ENCODE measurements at places on chromosomes 6 and 20.
A peak's percentile ranks its signal among the peaks of the same experiment; 100 is the strongest.

DNA sequence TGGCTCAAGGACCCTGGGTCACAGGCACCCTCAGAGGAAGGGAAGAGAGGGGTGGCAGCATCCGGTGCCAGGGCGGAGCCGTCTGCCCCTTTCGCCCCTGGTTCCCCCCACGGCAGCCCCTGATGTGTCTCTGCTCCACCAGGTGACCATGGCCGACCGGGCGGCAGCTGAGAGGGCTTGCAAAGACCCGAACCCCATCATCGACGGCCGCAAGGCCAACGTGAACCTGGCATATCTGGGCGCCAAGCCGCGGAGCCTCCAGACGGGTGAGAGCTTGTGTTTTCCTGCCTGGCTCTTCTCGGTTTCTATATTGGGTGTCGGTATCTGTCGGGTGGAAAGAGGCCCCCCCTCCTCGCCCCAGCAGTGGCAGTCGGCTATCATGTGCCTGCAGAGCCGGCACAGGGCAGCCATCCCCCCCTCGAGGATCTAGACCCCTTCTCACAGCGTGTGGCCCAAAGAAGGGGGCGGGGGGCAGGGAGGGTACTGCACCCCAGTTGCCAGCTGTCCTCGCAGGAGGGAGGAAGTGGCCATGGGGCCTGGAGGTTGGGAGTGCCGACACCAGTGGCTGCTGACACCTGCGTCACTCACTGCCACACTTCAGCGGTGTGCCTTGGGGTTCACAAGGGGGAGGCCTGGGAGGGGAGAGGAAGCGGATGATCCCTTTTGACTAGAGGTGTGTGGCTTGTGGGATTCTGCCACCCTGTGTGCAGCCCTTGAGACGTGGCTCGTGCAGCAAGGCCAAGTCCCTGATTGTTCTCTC lies 1.5 kb downstream of the RBM38 start:
- DNase-seq = no peak

GRCh38 chr6:130577178-130577919 lies 211.5 kb downstream of the TMEM200A start:
- no peak for DNase-seq

GRCh38 chr6:80411486-80411885 lies 305.0 kb downstream of the BCKDHB start:
- DNase-seq = no peak

- DNase-seq = no peak
These were observed 47.9 kb downstream of the ELMO2 start for GRCh38 chr20:46358346-46359058.

DNA sequence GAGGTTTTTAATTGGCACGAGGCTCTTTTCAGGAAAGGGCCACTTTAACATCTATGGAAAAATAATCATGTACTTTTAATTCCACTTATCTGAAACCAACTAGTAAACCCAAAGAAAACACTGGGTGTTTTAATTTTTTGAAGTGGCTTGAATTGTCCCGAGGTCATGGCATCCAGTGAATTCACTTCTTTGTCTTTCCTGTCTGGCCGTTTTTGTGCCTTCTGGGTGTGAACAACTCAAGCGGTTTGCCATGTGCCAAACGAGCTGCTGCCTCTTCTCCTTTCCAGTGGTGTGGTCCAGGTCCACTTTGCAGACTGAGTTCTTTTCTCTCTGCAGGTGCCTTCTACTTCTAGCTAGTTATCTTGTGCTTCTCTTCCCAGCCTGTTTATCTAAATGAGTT lies 117.5 kb downstream of the PLCB4 start:
- no peak for DNase-seq

DNA sequence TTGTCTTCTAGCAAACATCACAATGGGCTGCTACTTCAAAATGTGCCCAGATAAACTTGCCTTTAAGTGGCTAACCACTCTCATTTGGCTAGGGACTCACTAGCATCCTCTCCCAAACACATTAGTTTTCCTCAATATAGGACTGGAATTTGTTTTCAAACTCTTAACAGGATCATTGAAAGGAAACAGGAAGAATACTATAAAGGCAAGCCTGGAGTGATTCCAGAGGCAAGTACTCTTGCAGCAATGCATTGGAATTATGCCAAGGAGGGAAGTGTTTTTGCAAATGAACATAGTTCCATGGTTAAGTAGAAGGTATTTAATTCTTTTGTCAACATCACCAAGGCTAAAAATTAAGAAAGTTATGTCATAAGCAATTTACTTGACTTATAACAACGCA lies 12.2 kb downstream of the EPHA7 start:
- DNase-seq = no peak

GRCh38 chr20:53582574-53583351 lies 10.9 kb downstream of the ZNF217 start:
- peak; percentile 66 for DNase-seq

DNA sequence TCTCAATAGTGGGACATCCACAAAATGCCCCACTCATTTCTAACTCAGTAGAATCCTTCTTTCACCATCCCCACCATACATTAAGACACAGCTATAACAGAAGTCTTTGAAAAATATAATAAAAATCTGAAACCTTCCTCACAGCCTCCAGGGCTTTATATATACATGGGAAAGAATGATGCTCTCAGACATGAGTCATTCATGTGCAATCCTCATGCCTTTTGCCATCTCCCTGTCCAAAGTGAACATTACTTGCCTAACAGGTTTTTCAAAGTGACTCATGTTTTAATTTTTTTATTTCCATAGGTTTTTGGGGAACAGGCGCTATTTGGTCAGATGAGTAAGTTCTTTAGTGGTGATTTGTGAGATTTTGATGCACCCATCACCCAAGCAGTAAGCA lies 162.7 kb downstream of the RALGAPA2 start:
- peak; percentile 8 for DNase-seq

DNA sequence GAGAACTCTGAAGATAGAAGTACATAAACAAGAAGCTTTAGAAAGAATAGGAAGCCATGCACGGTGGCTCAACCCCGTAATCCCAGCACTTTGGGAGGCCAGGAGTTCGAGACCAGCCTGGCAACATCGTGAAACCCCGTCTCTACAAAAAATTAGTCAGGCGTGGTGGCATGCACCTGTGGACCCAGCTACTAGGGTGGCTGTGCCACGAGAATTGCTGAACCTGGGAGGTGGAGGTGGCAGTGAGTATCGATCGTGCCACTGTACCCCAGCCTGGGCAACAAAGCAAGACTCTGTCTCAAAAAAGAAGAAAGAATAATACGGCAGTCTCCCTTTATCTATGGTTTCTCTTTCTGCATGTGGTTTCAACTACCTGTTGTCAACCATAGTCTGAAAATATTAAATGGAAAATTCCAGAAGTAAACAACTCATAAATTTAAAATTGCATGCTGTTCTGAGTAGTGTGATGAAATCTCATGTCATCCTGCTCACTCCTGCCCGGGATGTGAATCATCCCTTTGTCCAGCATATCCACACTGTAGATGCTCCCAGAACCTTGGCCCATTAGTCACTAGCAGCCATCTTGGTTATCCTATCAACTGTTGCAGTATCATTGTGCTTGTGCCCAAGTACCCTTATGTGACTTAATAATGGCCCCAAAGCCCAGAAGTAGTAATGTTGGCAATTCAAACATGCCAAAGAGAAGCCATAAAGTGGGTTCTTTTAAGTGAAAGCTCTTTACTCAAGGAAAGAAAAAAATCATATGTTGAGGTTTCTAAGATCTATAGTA lies 22.1 kb downstream of the DEK start:
- DNase-seq = peak; percentile 78

DNA sequence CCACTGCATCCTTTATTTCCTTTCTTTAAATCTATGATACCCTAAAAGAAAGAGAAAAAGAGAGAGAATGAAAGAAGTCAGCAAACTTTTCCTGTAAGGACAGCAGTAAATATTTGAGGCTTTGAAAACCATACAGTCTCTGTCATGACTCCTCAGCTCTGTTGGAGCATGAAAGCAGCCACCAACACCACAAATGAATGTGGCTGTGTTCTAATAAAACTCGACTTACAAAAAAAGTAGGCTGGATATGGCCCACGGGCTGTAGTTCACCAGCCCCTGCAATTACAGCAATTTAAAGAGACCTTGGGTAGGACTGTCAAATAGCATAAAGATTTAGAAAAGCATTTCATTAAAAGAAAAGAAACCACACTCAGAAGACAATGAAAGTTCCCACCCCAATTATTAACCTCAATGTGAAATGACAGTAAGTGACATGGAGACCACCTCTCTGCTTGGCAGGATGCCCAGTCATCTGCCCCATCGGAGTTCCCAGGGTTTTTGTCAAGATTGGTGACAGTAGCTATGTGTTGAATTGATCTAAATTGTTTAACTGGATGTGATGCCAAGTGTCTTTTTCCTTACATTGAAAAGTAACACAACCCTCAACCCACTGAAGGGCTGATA lies 50.9 kb downstream of the TNFRSF21 start:
- no peak for DNase-seq

- no peak for DNase-seq
These were observed 96.0 kb upstream of the PRDM1 start for GRCh38 chr6:105990151-105990550.

GRCh38 chr20:17504066-17504897 lies 26.9 kb downstream of the BFSP1 start:
- DNase-seq = no peak

DNA sequence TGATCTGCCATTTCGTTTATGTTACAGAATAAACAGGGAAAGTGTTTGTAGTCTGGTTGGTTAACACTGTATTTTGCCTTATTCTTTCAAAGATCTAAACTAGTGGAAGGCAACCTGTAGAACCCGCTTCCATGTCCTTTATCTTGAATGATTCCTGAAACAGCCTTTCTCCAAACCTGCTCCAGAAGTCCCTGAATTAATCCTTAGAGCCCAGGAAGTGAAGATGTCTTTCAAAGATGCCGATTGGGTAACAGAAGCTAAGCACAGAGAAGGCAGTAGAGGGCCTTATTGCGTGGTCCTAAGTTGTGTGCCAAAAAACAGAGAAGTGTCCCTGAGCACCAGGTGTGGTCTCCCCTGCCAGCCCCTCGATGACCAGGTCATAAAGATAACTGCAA lies 19.2 kb upstream of the ZSCAN16 start:
- no peak for DNase-seq

DNA sequence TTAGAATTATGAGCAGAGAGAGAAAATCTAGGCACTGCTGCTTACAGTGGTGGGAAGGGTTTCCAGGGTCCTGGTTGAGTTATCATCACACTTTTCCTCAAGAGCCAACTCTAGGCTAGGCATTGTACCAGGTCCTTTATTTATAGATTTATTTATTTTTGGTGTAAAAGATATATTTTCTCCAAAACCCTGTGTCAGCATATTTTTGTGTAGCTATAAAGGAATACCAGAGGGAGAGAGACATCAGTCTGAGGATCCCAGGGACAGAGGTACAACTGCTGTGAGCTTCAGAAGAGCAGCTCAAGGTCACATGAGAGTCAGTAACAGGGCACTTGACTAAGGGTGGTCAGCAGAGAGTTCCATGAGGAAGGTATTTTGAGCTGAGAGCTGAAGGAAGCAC lies 159.7 kb downstream of the SLC35B3 start:
- DNase-seq = no peak

DNA sequence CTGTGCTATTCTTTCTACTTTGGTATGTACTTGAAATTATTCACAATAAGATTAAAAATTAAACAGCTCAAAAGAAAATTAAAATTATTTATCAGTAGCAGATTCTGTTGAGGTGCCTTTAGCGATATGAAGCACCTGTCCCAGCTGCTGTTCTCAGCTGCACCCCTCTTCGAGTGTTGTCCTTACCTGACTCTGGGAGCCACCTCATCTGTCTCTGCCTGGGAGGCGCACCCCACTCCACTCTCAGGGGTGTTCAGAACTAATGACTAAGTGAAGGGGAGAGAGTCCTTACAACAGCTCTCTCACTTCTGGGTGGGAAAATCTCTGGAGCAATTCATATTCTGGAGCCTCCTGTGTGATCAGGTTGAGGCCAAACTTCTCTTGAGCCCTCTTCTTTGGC lies 745.7 kb downstream of the RFPL4B start:
- no peak for DNase-seq

GRCh38 chr20:48686238-48687116 lies 141.3 kb downstream of the PREX1 start:
- DNase-seq = no peak

- no peak for DNase-seq
These were observed 4.9 kb upstream of the UQCC2 start for GRCh38 chr6:33716379-33716778.

DNA sequence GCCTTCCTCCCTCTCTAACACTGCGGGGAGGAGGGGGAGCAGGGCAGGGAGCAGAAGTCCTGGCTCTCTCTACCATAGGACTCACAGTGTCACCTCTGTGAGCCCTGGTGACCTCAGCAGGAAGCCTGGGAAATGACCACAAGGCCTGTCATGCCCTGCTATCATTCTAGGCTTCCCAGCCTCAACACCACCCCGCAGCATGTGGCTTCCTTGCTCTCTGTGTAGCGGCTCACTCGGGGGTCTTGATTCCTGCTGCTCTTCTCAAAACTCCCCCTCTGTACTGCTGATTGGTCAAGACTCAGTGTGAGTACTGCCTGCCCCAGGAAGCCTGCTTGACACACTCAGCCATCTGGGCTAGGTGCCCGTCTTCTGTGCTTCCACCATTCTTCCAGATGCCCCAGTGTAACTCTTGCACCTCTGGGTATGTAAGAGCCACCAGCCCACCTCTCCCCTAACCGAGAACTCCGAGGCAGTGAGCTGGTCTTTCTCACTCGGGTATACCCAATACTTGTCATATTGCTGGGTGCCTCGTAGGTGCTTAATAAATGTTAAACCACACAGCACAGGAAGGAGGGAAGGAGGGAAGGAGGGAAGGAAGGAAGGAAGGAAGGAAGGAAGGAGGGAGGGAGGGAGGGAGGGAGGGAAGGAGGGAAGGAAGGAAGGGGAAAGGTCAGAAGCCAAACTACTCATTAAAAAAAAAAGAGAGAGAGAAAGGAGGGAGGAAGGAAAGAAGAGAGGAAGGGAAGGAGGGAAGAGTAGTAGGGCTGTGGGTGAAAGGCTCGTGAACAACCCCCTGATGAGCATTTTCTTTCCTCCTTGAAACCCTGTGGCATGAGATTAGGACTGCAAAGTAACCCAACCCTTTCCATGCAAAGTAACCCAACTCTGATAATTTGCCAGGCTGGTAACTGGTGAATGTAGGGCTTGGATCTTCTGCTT lies 5.0 kb downstream of the MDFI start:
- DNase-seq = no peak

GRCh38 chr6:137794516-137795201 lies 72.4 kb upstream of the TNFAIP3 start:
- DNase-seq = no peak

GRCh38 chr6:13014504-13015378 lies 298.2 kb downstream of the PHACTR1 start:
- DNase-seq = no peak

DNA sequence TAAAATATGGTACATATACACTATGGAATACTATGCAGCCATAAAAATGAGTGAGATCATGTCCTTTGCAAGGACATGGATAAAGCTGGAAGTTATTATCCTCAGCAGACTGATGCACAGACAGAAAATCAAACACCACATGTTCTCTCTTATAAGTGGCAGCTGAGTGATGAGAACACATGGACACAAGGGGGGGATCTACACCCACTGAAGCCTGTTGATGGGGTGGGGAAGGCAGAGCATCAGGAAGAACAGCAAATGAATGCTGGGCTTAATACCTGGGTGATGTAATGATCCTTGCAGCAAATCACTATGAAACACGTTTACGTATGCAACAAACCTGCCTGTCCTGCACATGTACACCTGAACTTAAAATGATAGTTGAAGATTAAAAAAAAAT lies 71.3 kb downstream of the MANEA start:
- no peak for DNase-seq

GRCh38 chr6:100236389-100236788 lies 228.3 kb downstream of the SIM1 start:
- DNase-seq = no peak

Data from fibroblast of skin of left biceps (primary cell).